ENCODE measurements at places on chromosomes 5 and 9.

DNA sequence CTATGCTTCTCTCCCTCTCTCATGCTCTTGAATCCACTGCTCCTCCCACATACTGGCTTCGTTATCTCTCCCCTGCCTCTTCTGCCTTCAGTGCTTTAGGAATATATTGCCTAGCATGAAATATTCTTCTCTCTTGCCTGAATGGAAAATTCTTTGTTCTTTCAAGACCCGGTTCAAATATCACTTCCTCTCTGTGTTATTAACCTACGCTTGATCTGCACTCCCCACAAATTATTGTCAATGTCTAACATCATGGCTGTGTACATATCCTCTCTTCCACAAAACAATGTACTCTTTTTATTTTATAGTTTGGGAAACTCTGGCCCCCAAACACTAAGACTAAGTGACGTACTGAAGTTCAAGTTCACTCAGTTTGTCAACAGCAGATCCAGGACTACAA is 211.0 kb downstream of the SEC61B start:
- no peak for DNase-seq

DNA sequence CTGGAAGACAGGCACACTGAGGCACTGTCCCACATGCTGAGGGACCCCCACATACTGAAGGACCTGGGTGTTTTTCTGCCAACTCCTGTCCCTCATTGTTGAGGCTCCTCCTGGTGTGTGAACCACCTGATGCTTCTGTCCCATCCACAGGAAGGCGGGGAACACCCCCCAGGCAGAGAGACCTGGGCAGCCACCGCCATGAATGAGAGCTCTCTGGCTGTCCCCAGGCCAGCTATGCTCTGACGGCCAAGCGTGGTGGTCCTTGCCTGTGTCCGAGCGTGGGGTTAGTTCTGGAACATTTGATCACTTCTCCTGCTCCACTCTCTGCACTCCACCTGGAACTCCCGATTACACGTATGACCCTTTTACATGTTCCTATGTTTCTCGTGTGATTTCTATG is 11.9 kb upstream of the LRRC14B start:
- DNase-seq, result no peak

- DNase-seq, result peak; percentile 42
These were observed 69.4 kb upstream of the NFIB start for GRCh38 chr9:14383294-14383693.

- DNase-seq, result peak; percentile 40
These were observed 14.1 kb upstream of the SFXN1 start for GRCh38 chr5:175464074-175464941.

GRCh38 chr9:73871636-73872035 is 625.5 kb upstream of the RORB start:
- no peak for DNase-seq

GRCh38 chr5:66197764-66198405 is 53.8 kb downstream of the SREK1 start:
- DNase-seq, result peak; percentile 48

DNA sequence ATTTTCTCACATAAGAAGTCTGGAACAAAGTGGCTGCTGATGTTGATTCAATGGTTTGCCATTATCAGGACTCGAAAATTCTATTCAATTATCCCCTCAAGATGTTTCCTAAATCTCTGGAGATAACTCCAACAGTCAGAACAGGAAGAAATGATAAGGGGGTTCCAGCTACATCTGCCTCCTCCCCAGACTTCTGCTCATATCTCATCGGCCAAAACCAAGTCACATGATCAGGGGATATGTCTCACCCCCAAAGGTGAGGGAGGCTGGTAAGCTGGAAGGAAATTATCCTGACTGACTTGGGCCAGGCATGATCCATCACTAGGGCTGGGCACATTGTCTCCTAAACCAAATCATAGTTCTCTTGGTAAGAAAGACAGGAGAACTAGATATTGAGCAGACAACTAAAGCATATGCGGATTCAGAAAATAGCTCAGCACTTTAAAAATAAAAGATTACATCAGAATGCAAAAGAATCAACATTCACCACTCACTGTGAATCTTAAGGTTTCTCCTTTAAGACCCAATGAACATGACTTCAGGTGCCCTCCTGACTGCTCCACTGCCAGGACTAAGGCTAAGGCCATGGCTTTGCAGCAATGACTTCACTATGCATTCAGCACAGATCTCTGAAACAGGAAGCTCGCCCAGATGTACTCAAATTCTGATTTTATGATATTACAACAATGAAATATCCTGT is 306.3 kb downstream of the ENC1 start:
- DNase-seq, result no peak

- DNase-seq, result no peak
These were observed 62.0 kb downstream of the MACROH2A1 start for GRCh38 chr5:135337064-135337463.

GRCh38 chr9:78769690-78770089 is 472.8 kb downstream of the PSAT1 start:
- peak; percentile 10 for DNase-seq

DNA sequence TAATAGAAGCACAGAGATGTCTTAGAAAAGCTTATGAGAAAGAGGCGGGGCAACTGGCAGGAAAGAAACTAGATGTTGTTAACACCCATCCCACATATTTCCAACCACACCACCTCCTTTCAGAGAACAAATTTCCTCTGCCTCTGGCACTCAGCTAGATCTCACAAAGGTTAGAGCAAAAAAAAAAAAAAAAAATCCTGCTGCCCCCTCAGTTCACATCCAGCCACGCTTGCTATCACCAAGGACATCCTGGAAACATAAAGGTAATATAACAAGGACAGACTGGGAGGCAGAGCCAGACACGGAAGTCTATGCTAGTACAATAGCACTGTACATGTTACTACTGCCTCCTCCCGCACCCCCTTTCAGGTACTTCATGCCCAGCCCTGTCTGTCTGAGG is 238.0 kb upstream of the PTGER4 start:
- DNase-seq, result no peak

DNA sequence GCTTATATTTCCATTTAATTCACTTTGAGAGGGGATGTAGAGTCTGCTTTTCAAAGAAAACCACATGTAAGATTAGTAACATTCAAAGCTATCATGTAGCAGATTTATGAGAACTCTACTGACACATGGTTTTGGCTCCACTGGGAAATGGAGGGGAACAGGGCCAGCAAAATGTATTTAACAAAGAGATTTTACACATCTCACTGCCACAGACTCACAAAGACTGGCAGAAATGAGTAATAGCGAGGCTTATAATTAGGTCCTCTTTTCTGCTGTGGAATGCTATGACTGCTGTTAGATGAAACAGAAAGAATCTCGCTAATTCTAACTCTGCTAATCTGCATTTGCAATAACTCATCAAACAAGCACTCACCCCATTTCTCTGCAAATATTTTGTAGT is 4.5 kb downstream of the DAP start:
- DNase-seq, result no peak

DNA sequence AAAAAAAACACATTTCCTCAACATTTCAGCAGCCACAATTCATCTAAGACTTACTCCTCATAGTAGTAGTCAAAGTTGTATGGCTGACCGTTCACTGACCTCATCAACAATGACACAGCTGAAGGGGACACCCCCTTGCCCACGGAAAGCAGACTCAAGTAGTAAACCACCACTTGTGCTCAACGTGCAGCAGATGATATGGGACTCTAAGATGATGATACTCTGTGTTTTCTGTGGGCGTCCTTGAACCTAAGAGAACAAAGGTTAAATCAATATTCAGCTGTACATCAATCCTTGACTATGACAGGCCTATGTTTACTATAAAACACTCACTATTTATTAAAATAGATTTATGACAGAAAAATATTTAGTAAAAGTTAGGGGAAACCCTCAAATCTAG is 71.6 kb downstream of the SETX start:
- DNase-seq, result no peak

- DNase-seq, result peak; percentile 32
These were observed 40.8 kb upstream of the SMU1 start for GRCh38 chr9:33117306-33117705.

- peak; percentile 5 for DNase-seq
These were observed 1.7 kb upstream of the TSLP start for GRCh38 chr5:111069839-111070238.

DNA sequence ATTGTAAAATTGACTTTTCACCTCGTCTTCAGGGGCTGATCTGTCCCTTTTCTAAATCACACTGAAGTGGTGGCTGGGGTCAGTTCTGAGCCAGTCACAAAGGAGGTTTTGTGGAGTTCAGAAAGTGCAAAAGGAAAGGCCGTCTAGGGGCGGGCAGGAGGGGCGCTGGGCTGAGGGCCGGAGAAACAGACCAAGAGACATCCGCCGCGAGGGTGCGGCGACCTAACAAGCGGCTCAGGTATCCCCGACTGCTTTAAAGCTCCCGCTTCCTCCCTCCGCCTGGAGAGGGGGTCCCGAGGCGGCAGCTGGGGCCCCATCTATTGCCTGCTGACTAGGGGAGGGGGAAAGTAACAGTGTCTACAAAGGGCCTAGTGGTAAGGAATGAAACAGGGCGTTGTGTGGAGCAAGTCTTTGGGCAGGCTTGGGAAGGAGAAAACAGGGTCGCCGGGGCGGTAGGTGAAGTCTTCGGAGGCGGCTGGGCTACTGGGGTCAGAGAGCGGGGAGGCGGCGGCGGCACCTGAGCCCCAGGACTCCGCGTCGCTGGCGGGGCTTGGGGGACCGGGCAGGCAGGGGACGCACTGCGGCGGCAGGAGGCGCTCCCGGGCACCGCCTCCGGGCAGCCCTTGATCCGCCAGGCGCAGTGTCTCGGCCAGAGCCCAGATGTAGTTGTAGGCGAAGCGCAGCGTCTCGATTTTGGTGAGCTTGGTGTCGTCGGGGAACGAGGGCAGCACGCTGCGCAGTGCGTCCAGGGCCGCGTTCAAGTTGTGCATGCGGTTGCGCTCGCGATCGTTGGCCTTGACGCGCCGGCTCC is 950 bp downstream of the NEUROG1 start:
- no peak for DNase-seq

- no peak for DNase-seq
These were observed 60.5 kb downstream of the ASTN2 start for GRCh38 chr9:117354244-117354847.

DNA sequence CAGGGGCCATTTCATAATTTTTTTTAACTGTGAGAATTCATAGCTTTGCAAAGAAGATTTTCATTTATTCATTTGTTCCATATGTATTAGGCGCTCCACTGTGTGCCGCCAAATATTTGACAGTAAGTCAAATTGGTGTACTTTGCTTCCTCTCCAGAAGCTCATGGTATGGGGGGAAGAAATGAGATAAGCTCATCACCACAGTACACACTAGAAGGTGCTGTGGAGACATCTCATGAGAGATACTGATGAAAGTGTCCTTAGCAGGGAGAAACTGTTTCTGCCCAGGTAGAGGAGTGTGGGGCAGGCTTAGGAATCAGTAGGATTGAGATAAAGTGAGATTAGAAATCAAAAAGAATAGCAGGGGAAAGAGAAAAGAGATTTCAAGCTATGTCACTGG is 136.2 kb downstream of the CDH6 start:
- no peak for DNase-seq

Measured in HT1080 (cell line).